ENCODE measurements at places on chromosomes 11 and 22.

- peak; percentile 33 for ATAC-seq
Observed at GRCh38 chr22:43293259-43293654, 49.9 kb downstream of the SCUBE1 start.

DNA sequence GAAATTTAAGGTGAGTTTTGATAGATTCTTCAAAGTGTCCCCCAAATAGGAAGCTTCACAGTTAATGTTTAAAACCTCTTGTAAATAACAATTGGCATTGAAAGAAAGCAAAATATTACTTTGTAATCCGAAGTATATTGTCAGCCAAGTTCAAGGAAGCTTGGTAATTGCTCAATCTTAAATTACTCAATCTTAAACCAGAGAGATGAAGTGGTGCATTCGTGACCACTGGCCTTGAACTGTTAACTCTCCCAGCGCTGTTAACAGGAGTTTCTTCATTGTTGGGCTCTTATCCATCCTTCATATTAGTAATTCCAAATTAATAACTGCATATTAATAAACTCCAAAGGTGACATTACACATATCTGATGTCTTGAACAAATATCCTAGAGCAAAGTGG, 20.6 kb upstream of the FDX1 start:
- no peak for ATAC-seq

DNA sequence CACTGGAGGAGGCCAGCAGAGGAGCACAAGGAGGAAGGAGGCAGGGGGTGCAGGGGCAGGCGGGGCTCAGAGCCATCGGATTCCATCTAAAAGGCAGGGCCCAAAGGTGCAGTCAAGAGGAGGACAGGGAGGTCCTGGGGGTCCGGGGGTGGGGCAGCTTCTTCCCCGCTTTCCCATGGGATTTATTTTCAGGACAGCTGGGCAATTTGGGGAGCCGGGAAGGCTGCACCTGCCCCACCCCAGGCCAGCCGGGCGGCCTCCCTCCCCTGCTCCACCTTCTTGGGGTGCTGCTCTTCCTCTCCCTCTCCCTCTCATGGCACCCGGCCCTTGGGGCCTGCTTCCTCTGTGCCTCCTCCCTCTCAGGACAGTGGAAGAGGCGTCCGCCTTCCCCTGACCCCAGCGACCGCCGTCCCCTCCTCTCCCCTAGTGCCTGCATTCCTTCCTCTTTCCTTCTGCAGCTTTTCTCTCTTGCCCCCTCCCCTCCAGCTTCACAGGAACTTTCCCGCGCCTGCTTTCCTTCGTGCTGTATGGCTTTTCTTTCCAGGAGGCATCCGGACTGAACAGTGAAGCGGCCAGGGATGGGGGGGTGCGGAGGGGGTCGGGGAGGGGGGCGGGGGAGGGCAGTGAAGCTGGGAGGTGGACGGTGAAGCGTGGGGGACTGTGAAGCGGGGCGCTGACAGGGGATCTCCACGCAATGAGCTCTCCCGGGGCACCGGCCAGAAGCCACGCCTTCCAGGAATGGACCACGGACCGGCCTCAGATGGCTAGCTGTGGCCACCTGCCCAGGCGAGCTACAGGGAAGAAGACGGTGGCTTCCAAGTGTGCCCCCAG, 26.9 kb downstream of the APOBEC3H start:
- ATAC-seq: no peak

DNA sequence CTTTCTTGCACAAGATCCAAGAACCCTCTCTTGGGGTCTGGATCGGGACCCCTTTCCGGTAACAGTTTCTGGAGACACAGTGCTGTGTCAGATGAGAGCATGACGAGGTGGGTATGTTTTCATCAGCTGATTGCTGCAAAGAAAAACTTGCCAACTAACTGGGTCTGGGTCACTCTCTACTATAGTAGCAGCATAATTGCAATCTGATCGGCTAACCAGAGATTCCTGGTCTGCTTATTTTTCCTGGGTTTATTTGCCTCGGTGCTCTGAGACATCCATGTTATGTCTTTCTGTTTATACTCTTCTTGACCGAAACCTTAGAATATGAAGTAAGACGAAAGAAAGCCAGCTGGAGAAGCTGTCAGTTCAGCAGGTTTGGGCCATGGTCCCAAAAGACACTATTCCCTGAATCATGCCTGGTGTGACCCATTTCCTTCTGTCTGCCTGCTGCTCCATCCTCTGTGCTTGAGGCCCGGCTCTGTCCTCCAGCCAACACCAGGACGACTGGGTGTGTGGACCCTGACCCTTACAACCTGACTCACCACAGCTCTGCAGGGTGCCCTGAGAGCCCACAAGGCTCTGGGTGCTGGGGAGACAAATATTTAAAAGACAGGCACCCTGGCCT, 24.1 kb upstream of the CLMP start:
- ATAC-seq: peak; percentile 56

DNA sequence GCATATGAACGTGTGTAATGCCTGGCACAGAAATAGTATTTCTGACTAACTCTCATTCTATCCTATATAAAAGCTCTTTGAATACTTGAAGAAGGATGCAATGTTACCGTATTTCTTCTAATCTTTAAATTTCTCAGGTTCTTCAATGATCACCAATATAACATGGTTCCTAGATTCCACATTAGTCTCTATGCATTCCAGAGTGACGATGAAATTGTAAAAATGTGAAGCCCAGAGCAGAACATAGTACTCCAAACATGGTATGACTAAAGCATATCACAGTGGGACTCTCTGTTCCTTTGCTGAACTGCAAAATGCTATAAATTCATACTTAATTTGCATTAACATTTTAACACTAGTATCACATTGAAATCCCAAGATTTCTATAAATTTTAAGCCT, 877.6 kb upstream of the CHORDC1 start:
- no peak for ATAC-seq

DNA sequence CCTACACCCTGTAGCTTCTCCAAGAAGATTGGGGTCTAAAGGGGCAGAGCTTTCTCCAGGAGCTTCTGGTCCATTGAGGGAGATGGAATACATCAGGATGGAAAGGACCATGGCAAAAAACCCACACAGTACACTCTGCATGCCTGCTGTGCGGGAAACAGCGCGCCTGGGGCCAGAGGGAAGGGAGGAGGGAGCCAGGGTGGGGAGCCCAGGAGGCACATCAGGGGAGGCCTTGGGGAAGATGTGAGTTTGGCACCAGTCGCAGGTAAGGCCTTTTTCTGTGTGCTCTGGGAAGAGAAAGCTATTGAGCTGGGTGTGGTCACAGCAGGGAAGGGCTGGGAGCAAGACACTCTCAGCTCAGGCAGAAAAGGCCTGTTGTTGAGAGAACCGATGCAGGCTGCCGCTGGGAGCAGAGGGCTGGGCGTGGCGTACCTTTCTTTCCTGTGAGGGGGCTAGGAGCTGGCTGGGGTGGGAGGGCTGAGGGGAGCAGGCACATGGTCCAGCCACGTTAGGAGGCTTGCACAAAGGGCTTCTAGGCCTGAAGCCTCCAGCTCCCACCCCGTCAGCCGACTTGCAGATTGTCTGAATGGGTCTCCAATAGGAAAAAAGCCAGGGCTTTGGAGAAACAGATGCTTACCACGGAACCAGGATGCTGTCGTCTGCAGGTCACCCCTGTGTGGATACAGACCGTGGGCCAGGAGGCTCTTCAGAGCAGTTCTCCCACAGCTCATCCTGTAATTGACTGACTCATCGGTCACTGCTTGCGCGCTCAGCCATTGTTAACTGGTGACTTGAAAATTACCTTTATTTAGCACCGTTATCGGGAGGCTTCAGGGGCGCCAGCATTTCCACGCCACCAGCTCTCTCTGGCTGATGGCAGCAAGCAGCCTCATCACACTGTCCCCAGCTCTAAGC, 237.3 kb downstream of the ST3GAL4 start:
- ATAC-seq: no peak

DNA sequence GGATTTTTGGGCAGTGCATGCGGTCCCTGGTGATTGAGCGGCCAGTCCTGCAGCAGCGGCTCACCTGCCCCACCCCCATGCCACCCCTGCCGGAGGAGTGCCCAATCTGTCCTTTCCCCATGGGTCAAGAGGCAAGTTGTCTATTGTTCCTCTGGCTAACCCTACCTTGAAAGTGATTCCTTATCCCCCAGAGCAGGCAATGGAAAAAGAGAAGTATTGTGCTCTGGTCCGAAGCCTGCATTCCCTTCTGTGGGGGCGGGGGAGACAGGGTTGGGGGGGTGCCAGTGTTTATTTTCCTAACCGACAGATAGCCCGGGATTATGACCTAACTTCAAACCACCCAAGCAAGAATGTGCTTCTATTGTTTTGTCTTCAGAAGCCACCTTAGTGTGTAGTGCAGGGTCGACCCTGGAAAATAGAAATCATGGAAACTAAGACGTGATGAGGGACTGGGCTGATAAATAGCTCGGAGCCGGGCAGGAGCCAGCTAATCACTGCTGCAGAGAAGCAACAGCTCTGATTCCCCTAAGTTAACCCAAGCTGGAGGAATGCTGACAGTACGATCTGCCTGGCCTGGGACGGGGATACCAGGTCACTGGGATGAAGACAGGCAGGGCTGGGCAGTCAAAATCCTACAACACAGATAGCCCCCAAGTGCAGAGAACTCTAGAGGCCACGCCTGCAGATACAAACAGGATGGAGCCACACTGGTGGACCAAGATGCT, 38.7 kb upstream of the ATXN10 start:
- ATAC-seq: no peak

DNA sequence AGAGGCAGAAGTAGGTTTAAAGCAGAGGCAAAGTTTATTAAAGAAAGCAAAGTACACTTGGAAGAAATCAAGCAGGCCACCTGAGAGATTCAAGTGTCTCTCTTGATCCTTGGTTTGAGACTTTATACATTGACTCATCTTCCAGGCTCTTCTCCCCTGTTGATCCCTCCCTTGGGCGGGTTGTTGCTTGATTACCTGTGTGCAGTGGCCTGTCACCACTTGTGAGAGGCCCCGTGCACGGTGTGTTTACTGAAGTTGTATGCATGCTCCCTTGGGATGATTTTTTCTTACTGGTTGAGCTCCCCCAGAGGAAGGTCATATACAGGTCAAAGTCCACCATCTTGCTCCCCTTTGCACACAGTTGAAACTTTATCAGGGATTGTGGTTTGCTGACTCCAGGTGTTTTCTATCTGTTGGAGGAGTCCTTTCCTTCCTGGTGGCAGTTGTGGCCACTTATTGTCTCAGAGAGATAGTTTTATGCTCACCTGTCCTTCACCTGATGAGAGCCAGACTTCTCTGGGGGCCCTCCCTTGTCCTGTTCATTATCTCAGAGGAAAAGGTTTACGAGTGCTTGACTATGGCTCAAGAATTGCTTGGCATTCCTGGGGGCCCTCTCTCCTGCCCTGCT, 16.3 kb upstream of the RBMXL2 start:
- ATAC-seq: no peak

DNA sequence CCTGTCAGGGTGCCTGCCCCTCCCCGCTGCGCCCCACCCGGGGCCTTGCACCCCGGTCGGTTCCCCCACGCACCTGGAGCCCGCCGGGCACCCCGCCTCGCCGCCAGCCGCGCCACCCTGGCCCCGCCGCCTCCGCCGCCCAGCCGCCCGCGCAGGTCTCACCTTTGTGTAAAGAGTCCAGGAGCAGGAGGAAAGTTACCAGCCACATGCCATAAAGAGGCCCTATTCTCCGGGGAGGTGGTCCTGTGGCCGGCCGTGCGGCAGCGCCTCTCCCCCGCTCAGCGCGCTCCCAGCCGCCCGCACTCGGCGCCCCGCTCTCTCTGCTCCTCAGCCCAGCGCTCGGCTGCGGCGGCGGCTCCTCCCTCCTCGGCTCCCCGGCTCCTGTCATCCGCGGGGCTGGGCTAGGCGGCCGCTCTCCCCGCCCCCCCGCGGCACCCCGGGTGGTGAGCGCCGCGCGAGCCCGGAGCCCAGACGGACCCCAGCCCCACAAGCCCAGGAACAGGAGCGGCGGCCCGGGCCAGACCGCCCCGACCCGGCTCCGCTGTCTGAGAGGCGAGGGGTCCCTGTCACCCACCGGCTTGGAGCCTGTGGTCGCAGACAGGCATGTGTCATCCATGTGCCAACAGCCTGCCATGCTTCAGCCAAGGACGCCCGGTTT, at the start of gene DSCAML1:
DSCAML1 (minus strand) TSS at position 345 of the 658 bp plus-strand sequence; CDS start at position 208, 137 bp downstream.
- peak; percentile 78 for ATAC-seq

DNA sequence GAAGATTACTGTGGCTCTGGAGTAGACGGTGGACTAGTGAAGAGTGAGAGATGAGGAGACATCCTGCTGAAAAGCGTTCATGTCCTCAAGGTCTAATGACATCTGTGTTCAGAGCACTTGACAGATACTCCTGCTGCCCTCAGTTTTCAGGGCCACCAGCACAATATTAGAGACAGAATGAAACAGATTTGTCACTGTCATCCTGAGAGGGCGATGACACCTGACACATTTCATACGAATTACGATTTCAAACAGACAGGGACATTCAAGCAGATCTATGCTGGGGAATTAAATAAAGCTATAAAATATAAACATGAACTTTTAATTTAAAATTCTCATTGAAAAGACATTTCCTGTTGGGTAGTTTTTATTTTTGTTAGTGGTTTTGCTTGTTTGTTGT, 29.1 kb downstream of the SVIP start:
- no peak for ATAC-seq

DNA sequence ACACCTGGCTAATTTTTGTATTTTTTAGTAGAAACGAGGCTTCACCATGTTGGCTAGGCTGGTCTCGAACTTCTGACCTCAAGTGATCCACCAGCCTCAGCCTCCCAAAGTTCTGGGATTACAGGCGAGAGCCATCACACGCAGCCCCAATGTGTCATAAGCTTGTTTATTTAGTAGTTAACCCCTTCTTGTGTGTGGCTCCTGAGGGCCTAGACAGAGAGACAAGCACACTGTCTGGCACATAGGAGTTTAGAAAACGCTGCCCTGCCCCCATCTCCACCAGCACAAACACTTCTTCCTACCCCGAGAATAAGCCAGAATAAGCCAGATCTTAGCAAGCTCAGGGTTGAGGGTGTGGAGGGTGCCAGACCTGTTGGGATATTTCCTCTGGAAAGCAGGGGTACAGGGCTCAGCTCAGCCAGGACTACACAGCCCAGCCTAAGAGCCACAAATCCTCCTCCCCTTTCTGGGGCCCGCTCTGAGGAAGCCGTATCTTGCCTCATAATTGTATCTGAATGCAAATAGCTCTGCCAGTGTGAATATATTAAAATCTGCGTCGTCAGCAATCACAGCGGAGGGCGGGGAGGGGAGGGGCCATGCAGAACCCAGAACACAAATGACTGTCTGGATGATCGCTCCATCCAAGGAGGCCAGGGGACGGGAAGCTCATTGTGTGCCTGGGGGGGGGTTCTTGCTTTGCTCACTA, 247.3 kb downstream of the MN1 start:
- peak; percentile 39 for ATAC-seq

- peak; percentile 35 for ATAC-seq
Observed at GRCh38 chr11:112613051-112613972, 347.9 kb upstream of the NCAM1 start.

DNA sequence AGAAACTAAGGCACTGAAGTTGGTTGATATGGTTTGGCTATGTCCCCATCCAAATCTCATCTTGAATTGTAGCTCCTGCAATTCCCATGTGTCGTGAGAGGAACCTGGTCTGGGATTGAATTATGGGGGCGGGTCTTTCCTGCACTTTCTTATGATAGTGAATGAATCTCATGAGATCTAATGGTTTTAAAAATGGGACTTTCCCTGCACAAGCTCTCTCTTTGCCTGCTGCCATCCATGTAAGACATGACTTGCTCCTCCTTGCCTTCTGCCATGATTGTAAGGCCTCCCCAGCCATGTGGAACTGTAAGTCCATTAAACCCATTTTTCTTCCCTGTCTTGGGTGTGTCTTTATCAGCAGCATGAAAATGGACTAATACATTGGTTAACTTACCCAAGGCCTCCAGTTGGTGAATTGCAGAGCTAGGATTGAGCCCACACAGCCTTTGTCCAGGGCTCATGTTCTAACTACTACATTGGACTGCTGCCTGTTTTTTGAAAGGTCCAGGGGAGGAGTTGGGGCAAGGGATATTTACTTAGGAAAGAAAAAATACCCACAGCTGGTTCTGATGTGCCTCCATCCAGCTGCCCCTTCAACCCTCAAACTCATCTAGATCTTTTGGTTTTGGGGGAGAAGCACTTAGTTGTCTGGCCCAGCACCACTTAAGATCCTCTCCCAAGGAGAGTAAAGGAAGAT, 107.8 kb upstream of the NAV2 start:
- no peak for ATAC-seq
